Calu3 (cell line): ENCODE measurements at places on chromosomes 3 and 15. TPM values are rescaled to one million over a fixed set of nuclear protein-coding genes. Genes with fewer than 3 reads are reported as not detected.

P4HTM gene
- total RNA-seq: 63.0 and 72.0 TPM in 2 replicates

DNA sequence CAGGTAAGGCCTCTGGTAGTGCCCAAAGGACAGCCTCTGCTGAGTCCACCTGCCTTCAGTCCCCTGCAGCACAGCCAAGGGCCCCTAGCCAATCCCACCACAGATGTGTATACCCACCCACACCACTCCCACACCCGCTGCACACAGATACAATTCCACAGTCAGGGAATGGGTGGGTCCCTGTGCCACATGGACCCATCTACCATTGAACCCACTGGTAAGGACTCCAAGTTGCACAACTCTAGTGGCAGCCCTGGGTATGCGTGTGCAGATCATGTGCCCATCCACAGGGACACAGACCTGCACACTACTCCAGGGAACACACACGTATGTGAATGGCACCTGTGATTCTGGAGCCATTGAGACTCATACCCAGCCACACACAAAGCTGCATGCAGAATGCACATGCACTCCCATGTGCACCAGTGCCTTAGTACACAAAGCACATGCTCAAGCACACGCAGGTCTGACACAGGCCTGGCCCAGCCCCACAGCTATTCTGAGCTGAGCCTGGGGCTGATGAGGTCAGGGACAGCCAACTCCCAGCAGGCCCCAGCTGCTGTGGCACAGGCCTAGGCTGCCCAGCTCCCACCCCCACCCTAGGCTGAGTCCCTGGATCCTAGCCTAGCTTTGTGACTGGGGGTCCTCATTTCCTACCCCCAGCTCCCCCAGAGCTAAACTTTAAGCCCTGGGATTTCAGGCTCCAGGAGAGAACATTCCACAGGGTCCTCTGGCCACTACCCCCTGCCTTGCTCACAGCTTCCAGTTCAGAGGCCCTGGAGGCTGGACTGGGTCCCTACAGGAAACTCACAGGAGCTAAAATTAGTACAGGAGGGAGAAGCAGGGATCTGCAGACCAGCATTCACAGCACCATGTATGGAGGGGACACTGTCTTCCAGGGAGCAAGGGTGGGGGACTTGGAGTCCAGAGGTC is 2.7 kb upstream of the ALS2CL start:
- no peak for DNase-seq

MFAP1 gene
- 15.8 and 16.4 TPM in 2 replicates for total RNA-seq

- DNase-seq: no peak
These were observed 177.0 kb upstream of the TBL1XR1 start for GRCh38 chr3:177374323-177374722.

WNT5A gene
- total RNA-seq: 0.14 and 0.69 TPM in 2 replicates

DNA sequence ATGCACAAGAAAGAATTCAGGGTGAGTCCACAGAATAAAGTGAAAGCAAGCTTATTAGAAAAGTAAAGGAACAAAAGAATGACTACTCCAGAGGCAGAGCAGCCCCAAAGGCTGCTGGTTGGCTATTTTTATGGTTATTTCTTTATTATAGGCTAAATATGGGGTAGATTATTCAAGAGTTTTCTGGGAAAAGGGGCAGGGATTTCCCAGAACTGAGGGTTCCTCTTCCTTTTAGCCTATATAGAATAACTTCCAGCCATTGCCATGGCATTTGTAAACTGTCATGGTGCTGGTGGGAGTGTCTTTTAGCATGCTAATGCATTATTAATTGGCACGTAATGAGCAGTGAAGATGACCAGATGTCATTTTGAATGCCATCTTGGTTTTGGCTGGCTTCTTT is 13.6 kb downstream of the GLDN start:
- no peak for DNase-seq

DNA sequence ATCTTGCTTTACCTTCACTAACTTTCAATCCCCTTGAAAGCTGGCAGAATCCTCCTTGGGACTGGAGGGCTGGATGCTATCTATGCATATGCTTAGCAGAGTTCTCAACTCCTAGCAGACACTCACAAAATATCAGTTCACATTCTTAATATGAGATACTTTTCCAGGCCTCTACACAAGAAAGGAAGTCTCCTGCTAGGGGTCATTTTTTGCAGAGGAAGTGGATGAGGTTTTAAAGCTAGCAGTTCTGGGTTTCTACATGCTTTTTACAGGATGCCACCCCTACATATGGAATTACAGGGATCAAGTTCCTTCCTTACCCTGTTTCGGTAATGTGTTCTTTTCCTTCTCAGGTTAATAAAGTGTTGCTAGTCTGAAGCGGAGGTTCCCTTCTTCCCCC is 206.3 kb upstream of the TP63 start:
- DNase-seq: no peak

DNA sequence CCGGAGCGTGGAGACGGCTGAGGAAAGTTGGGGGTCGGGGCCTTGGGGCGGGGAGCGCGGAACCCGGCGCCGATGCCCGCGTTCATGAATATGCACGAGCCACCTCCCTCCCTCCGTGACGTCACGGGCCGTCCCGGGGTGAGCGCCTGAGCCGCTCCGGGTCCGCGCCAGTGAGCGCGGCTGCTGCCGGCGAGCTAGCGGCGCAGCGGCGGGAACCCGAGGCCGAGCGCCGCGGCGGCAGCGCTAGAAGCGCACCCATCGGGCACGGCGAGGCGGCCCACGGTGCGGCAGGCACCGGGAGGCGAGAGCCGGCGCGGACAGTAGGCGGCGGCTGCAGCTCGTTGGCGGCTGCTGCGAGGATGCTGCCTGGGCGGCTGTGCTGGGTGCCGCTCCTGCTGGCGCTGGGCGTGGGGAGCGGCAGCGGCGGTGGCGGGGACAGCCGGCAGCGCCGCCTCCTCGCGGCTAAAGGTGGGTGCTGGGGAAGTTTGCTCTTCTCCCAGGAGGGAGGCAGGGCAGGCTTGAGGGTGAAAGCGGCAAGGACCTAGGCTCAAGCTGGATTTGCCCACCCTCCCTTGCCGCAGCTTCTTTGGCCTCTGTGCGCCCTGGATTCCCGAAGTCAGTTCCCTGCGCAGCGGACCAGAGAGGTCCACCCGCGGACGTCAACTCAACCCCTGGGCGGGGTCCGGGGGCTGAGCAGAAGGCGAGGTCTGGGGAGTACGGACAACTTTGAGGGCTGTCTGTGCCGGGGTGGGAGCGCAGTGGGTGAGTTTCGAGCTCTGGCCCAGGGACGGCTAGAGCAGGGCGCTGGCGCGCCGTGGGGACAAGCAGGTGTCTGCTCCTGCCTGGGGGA is at the start of gene CLSTN2:
TSS of gene CLSTN2 (plus strand) at position 170 of the 850 bp plus-strand sequence.
- peak; percentile 63 for DNase-seq

AQP9 gene
- not detected in 2 replicates for total RNA-seq

GRCh38 chr15:34799149-34800101 is 4.1 kb upstream of the ACTC1 start:
- DNase-seq: peak; percentile 15

DNA sequence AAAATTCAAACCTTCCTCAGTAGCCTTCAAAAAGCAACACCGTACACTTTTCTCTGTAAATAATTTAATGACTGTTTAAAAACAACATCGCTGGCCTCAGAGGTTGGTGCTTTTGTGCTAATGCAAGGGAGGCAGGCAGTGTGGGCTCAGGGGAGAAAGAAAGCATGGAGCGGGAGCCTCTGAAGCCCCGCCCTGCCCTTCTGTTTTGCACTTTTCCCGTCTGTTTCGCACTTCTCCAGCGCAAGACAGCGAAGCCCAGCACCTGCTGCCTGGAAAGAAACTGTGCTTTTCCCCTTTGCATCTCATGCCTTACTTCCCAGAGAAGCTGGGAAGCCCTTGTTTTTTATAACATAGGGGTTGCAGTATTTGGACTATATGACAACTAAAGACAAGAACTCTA is 23.1 kb downstream of the TRPM1 start:
- DNase-seq: no peak

KIF15 gene
- total RNA-seq: 17.0 and 18.4 TPM in 2 replicates

GRCh38 chr15:60918234-60918959 is 310.7 kb downstream of the RORA start:
- DNase-seq: peak; percentile 84

- DNase-seq: no peak
These were observed 207.9 kb downstream of the CD47 start for GRCh38 chr3:107882881-107883280.

GRCh38 chr3:174858353-174858752 is 781 bp upstream of the NAALADL2 start:
- DNase-seq: peak; percentile 25

DNA sequence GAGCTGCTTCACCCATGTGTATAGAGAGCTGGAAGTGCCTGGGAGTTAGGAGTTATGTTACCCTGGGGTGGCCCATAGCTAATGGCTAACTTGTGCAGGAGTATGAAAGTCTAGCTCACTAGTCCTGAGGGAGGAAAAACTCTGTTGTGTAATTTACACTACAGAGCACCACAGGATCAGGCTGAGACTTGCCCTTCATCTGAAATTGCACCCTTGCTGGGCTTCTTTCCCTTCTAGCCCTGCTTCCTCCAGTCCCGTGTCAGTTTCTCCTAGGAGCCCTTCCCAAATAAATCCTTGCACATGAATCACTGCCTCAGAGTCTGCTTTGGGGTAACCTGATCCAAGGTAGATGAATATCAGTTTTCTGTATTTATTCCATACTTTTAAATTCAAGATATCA is 40.0 kb downstream of the CTXND1 start:
- DNase-seq: no peak

OSTN gene
- total RNA-seq: not detected in 2 replicates

GRCh38 chr15:57957113-57957512 is 108.4 kb downstream of the ALDH1A2 start:
- no peak for DNase-seq

DNA sequence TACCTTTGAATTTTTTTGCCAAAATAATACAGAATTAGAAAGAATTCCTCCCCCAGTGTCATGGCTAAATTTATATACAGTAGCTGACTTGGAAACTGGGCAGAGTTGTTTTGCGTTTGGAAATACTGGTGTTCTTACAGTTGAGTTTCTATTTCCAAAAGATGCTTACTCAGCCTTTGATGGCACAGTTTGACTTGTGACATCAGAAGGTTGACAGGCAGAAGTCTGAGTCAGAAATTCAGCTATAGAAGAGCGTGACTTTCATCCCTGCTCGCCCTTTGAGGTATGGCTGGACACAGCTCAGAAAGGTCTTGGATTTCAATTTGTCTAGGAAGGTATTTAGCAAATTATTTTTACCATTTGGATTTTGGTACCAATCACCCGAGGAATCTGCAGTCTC is 175.8 kb downstream of the VGLL4 start:
- DNase-seq: no peak

CDCP1 gene
- 66.4 and 66.9 TPM in 2 replicates for total RNA-seq

C3orf85 gene
- not detected in 2 replicates for total RNA-seq

MEGF11 gene
- 0.09 and 0.15 TPM in 2 replicates for total RNA-seq

- DNase-seq: no peak
These were observed 537.6 kb upstream of the NAALADL2 start for GRCh38 chr3:174321548-174321947.

SYNM gene
- 7.8 and 9.4 TPM in 2 replicates for total RNA-seq

GRCh38 chr3:5576277-5577011 is 388.9 kb downstream of the EDEM1 start:
- no peak for DNase-seq

- DNase-seq: no peak
These were observed 9.6 kb downstream of the PYDC2 start for GRCh38 chr3:191470545-191470944.

- DNase-seq: no peak
These were observed 18.2 kb upstream of the RPS17 start for GRCh38 chr15:82558502-82558901.

COX17 gene
- total RNA-seq: 48.4 and 51.3 TPM in 2 replicates

GRCh38 chr3:153158961-153159735 is 2.9 kb upstream of the RAP2B start:
- DNase-seq: peak; percentile 74

DNA sequence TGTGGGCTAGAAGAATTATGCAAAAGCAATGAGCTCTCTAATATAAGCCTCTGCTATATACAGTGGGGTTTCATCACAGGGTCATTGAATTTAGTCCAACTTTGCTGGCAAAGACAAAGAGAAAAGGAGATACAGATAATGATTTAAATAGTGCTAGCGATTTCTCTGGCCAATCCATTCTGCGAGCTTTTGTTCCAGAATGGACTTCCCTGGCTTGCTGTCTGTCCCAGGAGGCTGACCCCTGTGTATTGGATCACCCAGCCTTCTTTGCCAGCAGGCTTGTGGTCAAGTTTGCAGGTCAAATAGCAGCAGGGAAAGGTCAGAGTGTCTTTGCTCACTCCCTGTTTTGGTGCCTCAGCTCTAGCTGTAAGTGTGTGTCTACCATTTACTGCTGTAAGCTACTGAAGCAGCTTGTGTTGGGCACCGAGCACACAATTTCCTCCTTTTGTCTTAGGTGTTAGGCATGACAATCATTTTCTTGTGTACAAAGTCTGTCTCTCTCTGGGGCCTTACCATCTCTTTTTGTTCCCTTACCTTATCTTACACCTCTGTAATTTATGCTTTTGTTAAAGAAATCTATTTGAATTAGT is 55.7 kb downstream of the UNC13C start:
- no peak for DNase-seq

DNA sequence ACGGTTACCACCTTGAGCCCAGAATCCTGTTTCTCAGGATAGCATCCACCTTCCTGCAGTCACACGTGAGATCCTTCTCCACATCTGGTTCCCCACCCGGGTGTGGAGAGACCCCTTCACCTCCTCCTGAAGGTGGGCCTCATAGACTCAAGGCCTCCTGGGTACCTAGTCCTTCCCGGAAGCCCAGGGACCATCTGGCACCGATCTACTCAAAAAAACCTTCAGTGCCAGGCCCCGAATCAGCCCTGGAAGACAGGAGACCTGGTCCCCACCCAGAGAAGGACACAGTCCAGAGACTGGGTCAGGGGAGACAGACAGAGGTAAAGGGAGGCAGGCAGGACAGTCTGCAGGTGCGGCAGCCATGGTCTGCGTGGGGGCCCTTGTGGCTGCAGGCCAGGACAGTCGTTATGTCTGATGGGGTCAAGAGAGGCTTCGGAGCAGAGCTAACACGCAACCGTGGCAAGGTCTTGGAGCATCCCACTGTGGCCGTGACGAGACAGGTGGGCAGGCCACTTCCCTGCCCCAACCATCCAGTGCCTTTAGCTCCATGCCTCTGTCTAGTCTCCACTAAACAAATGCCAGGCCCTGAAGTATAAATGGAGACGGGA is 112.2 kb upstream of the ABHD17C start:
- no peak for DNase-seq

GRCh38 chr15:89226359-89227221 is 5.2 kb upstream of the RLBP1 start:
- peak; percentile 24 for DNase-seq

GRCh38 chr3:187571701-187572100 is 98.5 kb downstream of the SST start:
- no peak for DNase-seq

- DNase-seq: no peak
These were observed 311.8 kb downstream of the NTRK3 start for GRCh38 chr15:87944691-87945090.

SPINK8 gene
- total RNA-seq: not detected in 2 replicates

TICRR gene
- 41.7 and 45.2 TPM in 2 replicates for total RNA-seq

GRCh38 chr3:72442759-72443158 is 405.5 kb downstream of the SHQ1 start:
- DNase-seq: no peak

PLA2G4E gene
- 0.09 TPM in 1 of 2 replicates, not detected in the other for total RNA-seq

KNSTRN gene
- 29.5 and 44.5 TPM in 2 replicates for total RNA-seq
